H54 (cell line): ENCODE measurements at places on chromosomes 12 and 14.

DNA sequence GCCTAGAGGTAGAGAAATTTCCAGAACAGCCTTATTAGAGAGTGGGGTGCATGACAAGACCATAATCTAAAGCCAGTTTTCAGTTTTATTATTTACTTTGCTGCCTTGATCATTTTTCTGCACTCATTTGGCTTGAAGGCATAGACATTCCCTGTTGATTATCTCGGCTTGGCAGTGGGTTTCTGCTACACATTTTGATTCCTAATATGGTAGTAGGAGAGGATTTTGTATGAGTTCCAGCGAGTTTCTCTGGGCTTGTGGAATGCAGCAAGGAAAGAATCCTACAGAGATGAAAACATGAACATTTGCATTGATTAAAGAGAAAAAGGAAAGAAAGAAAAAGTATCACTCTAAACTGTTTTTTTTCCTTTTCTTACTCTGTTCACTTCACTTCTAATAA lies 281.2 kb downstream of the PAWR start:
- no peak for DNase-seq

GRCh38 chr14:61598980-61599379 lies 96.3 kb upstream of the HIF1A start:
- DNase-seq: no peak

DNA sequence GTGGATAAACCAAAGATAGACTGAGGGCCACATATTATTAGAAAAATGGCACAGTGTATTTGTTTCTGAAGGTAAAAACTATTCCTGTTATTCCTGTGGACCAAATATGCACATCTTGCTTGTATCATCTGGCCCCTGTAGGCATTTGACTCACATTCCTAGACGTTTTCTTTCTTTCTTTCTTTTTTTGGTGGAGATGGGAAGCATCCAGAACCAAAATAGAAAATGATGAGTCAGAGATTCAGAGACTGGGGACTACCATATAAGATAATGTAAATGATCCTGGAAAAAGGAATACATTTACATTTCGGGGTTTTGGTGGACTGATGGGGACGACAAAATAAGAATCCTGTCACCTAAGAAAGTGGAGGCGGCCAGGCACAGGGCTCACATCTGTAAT lies 24.2 kb downstream of the TRIM9 start:
- DNase-seq: no peak

GRCh38 chr12:8914716-8915526 lies 612 bp downstream of the PHC1 start:
- peak; percentile 74 for DNase-seq
